Endothelial cell of coronary artery (primary cell): ENCODE measurements at places on chromosomes 4 and X. TPM values are rescaled to one million over a fixed set of nuclear protein-coding genes. Genes with fewer than 3 reads are reported as not detected.

MAGEC1 gene
- not detected in 2 replicates for total RNA-seq

IL21 gene
- total RNA-seq: not detected in 2 replicates

HTRA3 gene
- total RNA-seq: 0.72 and 12.0 TPM in 2 replicates

SLC10A4 gene
- not detected in 2 replicates for total RNA-seq

HPSE gene
- 1.3 and 6.9 TPM in 2 replicates for total RNA-seq

SPANXA2 gene
- total RNA-seq: not detected in 2 replicates

TRO gene
- total RNA-seq: 2.2 and 2.6 TPM in 2 replicates

TAB3 gene
- 4.3 and 5.7 TPM in 2 replicates for total RNA-seq

KIT gene
- total RNA-seq: 9.5 and 13.9 TPM in 2 replicates

CT45A10 gene
- total RNA-seq: not detected in 2 replicates

HPGD gene
- total RNA-seq: 0.19 TPM in 1 of 2 replicates, not detected in the other

ZNF711 gene
- 1.5 and 1.7 TPM in 2 replicates for total RNA-seq

ZDHHC15 gene
- total RNA-seq: not detected in 2 replicates

HCFC1 gene
- 14.8 and 16.4 TPM in 2 replicates for total RNA-seq

CXXC4 gene
- under 0.01 TPM in 1 of 2 replicates, not detected in the other for total RNA-seq

SUPT20HL2 gene
- total RNA-seq: not detected in 2 replicates

INTU gene
- total RNA-seq: 2.5 and 5.2 TPM in 2 replicates

TREX2 gene
- 2.8 and 3.7 TPM in 2 replicates for total RNA-seq

GNRHR gene
- not detected in 2 replicates for total RNA-seq

IL2 gene
- not detected in 2 replicates for total RNA-seq
